A549 (cell line): ENCODE measurements at places on chromosomes 7 and 10. TPM values are rescaled to one million over a fixed set of nuclear protein-coding genes. Genes with fewer than 3 reads are reported as not detected.
A peak's percentile ranks its signal among the peaks of the same experiment; 100 is the strongest.

The ZNF804B gene
- polyA plus RNA-seq, result not detected in 3 replicates

The AQP1 gene
- polyA plus RNA-seq, result 0.49 to 0.55 TPM (median 0.50 TPM) in 3 replicates

The BUD23 gene
- 130 to 145 TPM (median 134 TPM) in 3 replicates for polyA plus RNA-seq

The DHX32 gene
- polyA plus RNA-seq, result 28.2 to 40.5 TPM (median 37.4 TPM) in 3 replicates

The WDFY4 gene
- polyA plus RNA-seq, result not detected in 3 replicates

The MKX gene
- polyA plus RNA-seq, result not detected in 3 replicates

The PDK4 gene
- polyA plus RNA-seq, result 5.5 to 8.6 TPM (median 6.5 TPM) in 3 replicates

The CTTNBP2 gene
- 0.21 to 0.33 TPM (median 0.25 TPM) in 3 replicates for polyA plus RNA-seq

The INPP5A gene
- 11.5 to 15.1 TPM (median 12.3 TPM) in 3 replicates for polyA plus RNA-seq

The C10orf120 gene
- polyA plus RNA-seq, result not detected in 3 replicates

DNA sequence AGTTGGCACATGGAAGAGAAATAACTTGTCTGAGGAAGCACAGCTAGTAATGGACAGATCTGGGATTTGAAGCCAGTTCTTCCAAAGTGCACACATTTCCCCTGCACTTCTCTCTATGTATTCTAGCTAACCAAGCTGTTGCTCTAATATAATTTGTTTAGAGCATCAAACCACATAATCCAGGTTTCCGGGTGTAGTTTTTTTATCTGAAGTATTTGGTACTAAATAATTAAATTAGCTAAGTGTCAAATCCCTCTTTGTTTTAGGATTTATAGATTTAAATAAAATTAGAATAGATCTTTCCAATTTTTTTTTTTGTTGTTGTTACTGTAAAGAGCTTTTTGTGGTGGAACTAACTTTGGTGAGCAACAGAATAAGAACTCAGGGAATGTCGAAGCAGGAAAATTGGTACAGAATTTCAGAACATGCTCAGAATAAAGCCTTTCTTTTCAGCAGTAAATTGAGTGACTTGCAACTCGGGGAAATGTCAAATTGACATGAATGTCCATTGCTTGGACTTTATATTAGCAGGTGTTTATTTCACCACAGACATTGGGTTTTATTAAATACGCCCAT, 33.7 kb downstream of the CAMK1D start:
- DNase-seq, result no peak

GRCh38 chr7:77415476-77415822, 700 bp downstream of the GSAP start:
- no peak for DNase-seq

DNA sequence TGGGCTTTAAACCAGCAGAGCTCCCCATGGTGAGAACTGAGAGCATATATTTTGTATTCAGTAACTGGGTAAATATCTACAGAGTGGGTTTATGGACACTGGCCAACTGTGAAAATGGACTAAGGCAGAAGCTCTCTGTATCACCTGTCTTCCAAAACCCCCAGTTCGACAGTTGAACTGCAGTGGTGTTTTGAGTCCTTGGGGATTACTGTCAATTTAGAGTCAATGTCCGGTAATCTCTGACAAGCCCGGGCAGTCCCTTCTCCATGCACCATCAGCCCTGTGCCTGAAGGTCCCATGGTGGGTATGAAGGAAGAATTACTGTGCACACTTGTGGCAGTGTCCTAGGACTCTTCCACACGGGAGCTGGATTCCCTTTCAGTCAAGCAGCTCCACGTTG, 235.0 kb downstream of the CCSER2 start:
- DNase-seq, result no peak

DNA sequence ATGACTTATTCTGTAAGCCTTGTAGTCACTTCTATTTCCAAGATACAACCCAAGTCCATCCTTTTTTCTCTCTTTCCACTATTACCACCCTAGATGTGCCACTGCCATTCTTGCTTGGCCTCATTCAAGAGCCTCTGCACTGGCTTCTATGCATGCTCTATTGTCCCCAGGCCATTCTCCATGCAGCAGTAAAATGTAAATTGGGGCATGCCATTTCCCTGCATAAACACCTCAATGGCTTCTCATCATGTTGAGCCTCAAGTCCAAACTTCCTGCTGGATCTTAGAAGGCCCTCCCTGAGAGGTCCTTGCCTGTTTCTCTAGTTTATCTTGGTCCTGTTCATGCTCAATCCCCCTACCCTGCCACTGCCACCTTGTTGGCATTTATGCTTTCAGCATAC, 23.2 kb upstream of the WDFY4 start:
- no peak for DNase-seq

GRCh38 chr7:37113661-37114355, 334.9 kb downstream of the ELMO1 start:
- DNase-seq, result no peak

DNA sequence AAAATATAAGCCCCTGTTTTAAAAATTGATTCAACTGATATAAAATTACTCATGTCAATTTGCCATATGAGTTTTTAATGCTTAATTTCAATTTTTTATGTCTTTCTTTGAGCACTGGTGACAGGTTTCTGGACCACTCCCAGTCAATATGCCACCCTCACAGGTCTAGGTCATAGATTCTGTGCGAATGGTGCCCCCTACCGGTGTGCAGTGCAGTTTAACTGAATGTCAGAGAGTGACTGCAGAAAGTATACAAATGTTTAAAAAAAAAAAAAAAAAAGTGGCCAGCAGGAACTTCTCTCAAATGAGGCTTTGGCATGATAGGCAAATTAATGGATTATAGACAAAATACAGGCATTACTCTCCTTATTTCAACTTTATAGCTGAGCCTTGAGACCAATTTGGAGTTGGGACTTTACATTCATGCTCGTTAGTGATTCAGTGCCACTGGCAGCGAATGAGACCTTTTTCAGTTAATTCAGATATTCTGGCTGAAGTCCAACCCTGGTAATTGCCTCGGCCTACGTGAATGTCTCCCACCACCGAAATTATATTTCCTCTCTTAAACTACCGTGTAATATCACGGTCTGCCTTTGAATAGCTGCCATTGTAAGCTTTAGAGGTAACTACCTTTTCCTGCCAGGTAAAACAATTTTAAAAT, 427.6 kb downstream of the PHTF2 start:
- DNase-seq, result peak; percentile 40

GRCh38 chr10:11212288-11213085, 194.8 kb downstream of the CELF2 start:
- no peak for DNase-seq

GRCh38 chr7:80699045-80699638, 60.7 kb downstream of the CD36 start:
- DNase-seq, result peak; percentile 66

GRCh38 chr7:22255342-22255741, 101.6 kb downstream of the RAPGEF5 start:
- DNase-seq, result no peak

DNA sequence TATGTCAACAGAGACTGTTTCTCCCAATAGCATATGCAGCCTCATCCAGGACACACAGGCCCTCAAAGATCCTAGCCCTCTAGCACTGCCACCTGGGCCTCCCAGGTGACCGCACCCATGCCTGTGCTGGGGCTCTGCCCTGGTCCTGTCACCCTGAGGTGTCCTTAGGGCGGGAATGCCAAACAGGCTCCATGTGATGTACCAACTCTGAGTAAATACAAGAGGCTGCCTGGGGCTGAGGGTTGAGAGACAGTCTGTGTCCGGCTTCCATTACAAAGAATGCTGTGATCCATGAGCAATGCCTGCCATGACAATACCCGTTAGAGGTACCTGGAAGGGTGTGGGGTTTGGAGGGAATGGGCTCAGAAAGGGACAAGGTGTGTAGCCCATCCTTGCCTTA, 83.0 kb upstream of the KAT6B start:
- DNase-seq, result no peak

GRCh38 chr7:35037211-35037525, at the start of gene DPY19L1:
Gene DPY19L1, minus strand, starts transcription at chr7:35037485. Its CDS starts 91 bp downstream, at chr7:35037394.
- DNase-seq, result no peak
